Activated naive CD4-positive, alpha-beta T cell treated with Interleukin-2 at 50 U/mL for 16 hours (primary cell): ENCODE measurements at places on chromosomes 13 and 19.
A peak's percentile ranks its signal among the peaks of the same experiment; 100 is the strongest.

- DNase-seq: no peak
These were observed 1644.8 kb downstream of the PCDH9 start for GRCh38 chr13:65585346-65585745.

- no peak for DNase-seq
These were observed 18.6 kb upstream of the LATS2 start for GRCh38 chr13:21079761-21080592.

DNA sequence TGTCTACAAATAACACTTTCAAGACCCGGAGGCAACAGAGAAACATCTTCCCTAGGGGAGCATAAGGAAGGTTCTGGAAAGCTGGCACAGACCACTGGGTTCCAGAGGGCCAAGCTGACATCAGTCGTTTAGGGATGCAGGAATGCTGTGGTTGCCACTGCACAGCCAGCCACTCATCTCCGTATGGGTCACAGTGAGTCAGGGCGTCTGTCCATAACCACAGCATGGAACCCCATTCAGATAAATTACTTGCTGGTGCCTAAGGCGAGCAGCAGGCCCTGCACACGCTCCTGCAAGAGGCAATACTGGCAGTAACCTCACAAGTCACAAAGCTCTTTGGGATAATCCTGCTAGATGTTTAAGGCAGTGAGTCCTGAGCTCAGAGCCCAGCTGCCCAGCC, 140.9 kb upstream of the UBL3 start:
- no peak for DNase-seq

DNA sequence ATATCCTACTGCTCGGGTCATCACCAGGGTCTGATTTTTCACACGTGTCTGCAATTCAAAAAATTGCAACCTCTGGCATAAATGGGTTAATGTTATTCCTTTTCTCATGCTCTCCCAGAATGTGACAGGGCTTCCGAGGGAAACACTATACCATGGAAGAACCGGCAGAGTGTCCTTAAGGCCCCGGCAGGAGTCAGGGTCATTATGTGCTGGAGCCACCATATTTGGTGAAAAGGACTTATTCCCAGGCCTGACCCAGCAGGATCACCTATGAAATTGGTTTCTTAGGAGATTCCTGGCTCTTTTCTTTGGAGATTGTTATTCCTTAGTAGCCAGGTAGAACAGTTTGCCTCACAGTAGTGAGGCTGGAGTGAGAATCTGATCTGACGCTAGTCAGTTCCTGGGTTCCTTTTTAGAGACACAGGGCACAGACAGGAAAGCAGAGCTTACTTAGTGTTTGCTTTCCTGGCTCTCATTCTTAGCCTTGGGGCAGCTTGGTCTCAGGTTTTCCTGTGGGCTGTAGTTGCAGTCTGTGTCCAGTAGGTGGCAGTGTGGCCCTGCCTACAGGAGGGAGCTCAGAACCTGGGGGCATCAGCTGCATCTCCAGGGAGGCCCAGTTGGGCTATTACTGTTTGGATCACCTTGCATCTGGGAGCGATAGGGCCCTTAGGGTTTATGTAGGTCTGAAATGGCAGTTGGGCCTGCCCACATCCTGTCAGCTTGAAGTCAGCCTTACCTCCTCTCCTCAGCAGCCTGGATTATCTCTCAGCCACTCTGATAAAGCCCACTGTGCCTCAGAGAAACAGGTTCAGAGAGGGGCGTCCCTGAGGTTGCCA, 12.4 kb downstream of the SNRNP70 start:
- peak; percentile 76 for DNase-seq

DNA sequence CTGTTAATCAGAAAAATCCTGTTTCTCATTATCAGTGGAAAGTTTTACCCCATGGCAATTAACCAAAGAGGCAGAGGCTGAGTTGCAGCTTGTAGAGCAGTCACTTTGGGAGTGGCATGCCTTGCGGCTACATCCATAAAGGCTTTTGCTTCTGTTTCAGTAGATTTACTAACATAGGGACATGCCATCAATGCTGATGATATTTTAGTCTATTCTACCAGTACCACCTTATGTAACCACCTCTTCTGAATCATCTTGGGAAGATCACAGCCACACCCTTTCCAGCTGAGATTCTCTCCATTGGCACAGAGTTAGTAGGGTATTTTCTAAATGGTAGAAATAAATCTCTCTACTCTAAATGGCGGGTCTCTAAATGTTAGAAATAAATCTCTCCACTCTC, 37.5 kb downstream of the POSTN start:
- no peak for DNase-seq
